Kidney glomerular epithelial cell (primary cell): ENCODE measurements at places on chromosomes 13 and 19.

DNA sequence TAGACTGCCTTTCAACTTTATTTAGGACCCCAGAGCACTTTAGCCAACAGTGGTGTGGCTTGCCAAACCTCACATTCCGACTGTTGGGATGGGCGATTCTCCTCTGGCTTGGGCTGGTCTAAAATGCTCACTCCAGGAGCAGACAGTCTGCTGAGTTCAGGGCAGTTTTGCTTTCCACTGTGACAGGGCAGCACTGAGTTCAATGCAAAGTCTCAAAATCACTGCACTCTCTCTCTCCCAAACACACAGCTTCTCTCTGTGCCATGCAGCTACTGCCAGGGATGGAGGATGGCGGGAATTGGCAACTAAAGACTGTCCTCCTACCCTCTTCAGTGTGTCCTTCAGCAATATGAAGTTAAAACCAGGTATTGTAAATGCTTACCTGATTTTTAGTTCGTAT, 13.2 kb downstream of the NAPSA start:
- DNase-seq = no peak

GRCh38 chr19:56132316-56132822, 8.7 kb upstream of the ZNF444 start:
- DNase-seq = peak; percentile 76

DNA sequence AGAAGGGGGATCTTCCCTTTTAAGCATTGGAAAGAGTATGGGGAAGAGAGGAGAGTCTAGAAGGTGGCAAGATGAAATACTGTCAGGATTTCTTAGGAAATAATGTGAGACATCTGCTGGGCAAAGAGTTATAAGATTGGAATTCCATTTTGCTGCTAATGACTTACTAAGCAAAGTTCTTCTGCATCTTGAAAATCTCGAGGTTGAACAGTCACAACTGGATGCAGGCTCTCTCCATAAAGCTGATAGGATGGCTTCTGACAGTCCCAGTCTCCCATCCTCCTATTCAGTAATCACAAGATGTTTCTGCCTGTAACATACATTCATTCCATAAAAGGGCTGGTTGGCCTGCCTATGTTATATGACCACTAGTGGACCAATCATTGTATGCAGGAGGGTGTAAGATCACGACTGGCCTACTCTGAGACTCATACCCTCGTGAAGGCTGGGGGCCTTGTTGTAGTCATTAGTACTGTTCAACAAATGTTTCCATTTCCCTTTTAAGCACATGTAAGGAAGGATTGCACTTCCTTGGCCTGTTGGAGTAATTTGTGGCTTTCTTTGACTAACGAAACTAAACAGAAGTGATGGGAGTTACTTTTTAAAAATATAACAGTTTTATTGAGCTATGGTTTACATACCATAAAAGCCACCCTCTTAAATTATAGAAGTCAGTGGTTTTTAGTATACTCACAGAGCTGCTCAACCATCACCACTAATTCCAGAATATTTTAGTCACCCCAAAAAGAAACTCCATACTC, 45.0 kb upstream of the TDRD3 start:
- DNase-seq = no peak

GRCh38 chr19:5927441-5927821, 13.4 kb downstream of the CAPS start:
- DNase-seq = no peak

- DNase-seq = no peak
These were observed 2.2 kb downstream of the TJP3 start for GRCh38 chr19:3710265-3710812.

- no peak for DNase-seq
These were observed 63.6 kb upstream of the SOX1 start for GRCh38 chr13:112003396-112003795.

GRCh38 chr13:30113551-30113950, 193.8 kb downstream of the KATNAL1 start:
- DNase-seq = no peak

GRCh38 chr19:3027292-3027691, 1.8 kb downstream of the TLE2 start:
- no peak for DNase-seq

- no peak for DNase-seq
These were observed 5.9 kb downstream of the CD37 start for GRCh38 chr19:49340865-49341718.

DNA sequence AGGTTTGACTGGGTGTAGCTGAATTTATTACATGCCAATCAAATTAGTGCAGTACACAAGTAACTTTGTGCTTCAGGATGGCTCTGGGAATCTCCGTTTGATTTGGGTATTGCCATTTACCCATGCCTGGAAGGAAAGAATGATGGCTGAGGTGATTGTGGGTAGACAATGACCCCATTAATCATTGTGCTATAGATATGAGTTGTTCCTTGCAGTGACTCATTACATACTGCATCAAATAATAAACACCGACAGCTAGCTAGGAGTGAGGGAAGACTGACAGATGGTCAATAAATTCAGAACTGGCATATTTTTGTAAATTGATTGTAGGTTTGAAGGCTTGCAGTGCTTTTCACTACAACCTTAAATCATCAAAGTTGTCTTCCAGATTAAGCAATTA, 1069.5 kb downstream of the DIAPH3 start:
- no peak for DNase-seq

GRCh38 chr13:80572923-80573316, 232.0 kb upstream of the SPRY2 start:
- no peak for DNase-seq

GRCh38 chr19:55439052-55439451, 4.0 kb downstream of the SHISA7 start:
- DNase-seq = no peak

DNA sequence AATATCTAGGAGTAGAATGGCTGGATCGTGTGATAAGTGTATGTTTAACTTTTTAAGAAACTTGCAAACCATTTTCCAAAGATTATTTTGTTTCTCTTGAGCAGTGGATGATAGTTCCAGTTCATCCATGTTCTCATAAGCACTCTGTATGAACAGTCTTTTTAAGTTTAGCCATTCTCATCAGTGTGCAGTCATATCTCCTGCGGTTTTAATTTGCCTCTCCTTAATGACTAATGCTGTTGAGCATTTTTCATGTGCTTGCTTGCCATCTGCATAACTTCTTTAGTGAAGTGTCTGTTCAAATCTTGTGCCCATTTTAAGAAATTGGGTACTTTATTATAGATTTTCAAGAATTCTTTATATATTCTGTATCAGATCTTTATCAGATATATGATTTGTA, 58.6 kb downstream of the WASF3 start:
- DNase-seq = no peak

- no peak for DNase-seq
These were observed 12.8 kb downstream of the RGCC start for GRCh38 chr13:41470196-41470595.

DNA sequence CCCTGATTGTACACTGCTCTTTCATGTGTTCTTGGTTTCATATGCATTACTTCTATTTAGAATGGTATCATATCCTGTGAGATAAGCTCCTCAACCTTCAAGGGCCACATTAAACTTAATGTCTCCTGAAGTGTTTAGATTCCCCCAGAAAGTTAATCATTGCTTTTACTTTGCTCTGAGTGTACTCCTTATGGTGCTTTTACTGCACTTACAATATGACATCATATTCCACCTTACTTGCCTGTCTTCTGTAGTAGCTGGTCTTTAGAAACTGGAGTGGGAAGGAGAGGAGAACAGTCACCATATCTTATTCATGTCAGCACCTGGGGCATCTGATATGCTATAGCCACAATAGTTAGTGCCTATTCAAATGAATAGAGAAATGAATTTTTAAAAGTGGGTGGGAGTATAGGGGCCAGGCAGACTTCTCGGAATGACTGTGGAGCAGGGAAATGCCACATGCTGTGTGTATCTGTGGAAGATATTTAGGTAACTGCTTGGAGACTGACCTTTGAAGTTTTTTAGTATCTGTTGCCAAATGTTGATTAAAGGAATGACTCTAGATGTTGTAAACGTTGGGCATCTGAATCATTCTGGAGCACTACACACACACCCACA, 40.2 kb downstream of the SLAIN1 start:
- DNase-seq = no peak

DNA sequence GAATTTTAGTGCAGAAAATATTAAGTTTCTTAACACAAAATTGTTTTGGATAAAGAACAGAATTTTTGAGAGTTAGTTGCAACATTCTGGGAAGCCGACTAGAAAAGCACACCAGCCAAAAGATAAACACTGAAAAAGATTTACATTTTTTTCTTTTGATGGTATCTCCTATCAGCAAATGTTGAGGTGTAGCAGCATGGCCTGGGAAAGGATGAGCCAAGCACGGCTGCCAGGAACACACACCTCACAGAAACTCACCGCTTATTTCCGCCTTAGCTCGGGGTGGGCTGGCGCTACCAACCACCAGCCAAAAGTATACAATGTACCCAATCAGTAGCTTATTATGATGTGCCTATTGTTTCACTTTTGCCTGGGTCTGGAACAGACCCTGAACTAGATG, 134.7 kb downstream of the MIPEP start:
- no peak for DNase-seq

DNA sequence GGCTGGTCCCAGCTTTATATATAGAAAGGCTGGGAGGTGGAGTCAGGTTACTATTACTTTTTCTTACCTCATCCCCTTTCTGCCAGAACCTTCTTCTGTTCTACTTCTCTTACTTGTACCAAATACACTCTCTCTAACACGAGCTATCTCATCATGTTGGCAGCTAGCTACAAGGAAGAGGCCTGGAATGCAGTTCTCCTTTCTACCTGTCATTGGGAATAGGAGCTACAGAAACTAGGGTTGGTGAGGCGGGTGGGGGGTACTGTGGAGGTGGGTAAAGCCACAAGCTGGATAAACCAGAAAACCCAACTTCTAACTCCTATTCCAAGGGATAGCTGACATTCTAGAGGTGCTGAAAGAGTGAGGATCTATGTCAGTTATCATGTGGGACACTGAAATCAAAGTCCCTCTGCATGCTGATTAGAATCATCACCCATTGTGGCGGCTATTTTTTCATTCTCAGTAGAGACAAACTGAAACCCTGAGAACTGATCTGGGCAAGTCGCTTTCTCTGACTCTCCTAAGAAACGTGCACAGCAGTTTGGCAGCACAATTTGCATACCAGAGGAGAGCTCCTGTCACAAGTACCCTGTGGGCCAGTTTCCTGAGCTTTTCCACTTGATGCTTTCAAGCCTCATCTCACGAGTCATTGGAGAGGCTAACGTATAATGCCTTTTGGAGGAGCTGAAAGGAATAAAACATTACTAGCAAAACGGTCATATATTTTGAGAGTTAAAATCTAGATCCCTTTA, 358.1 kb downstream of the ENOX1 start:
- DNase-seq = no peak

- no peak for DNase-seq
These were observed 3.6 kb downstream of the PSMC4 start for GRCh38 chr19:39974377-39975155.

DNA sequence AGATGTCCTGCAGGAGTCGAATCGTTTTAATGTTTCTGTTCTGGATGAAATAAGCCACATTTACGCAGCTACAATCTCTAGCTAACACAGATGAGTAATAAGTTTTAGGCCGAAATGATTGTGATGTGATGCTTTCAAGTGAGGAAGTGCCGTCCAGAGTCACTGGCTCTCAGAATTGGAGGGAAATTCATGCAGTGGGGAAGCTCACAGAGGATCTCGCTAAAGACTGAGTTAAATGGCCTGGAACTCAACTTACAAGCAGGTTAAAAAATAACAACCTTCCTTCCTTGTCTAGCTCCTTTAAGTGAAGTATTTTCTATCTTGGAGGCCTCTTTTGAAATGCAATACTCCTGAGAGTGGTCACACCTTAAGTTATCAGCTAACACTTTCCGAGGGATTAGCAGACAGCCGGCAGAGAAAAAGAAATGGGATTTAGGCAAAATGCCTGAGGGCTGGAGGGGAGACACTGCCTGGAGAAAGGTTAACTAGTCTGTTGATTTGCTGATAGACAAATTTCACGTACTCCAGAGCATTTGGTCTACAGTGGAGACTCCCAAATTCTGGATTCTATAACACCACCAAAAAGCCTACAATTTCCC, 74.2 kb downstream of the IRS2 start:
- no peak for DNase-seq

- peak; percentile 92 for DNase-seq
These were observed 2.4 kb downstream of the LENG8 start for GRCh38 chr19:54451331-54451871.

DNA sequence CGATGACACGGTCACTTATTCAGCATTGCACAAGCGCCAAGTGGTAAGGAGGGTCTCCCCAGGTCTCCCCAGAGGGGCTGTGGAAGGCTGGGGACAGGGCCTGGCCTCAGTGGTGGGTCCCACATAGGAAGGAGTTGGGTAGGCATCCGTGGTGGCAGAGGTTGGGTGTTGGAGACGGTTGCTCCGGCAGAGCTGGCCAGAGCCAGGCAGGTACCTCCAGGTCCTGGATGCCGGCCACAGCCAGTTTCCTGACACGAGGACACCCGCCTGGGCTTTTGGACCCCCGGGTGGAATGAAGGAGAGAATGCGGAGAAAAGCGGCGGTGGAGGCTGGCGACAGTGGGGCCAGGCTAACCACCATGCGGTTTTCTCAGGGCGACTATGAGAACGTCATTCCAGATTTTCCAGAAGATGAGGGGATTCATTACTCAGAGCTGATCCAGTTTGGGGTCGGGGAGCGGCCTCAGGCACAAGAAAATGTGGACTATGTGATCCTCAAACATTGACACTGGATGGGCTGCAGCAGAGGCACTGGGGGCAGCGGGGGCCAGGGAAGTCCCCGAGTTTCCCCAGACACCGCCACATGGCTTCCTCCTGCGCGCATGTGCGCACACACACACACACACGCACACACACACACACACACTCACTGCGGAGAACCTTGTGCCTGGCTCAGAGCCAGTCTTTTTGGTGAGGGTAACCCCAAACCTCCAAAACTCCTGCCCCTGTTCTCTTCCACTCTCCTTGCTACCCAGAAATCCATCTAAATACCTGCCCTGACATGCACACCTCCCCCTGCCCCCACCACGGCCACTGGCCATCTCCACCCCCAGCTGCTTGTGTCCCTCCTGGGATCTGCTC, 1.3 kb upstream of the FFAR1 start:
- DNase-seq = no peak

DNA sequence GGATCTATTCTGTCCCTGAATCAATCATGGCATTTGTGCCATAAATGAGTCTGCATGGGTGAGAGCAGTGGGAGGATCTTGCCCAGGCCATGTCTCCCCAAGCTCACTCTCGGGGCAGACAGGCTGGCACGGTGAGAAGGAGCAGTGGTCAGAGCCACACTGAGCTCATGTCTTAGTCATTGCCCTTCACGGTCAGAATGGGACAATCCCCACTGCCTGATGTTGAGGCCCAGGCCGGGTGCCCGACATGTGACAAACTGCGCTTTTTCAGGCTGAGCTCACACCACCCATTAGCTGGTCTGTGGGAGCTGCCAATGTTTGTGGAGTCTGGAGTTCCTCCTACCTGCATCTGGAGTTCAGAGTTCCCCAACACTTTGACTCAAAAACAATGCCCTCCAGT, 481.9 kb downstream of the COG6 start:
- DNase-seq = no peak

DNA sequence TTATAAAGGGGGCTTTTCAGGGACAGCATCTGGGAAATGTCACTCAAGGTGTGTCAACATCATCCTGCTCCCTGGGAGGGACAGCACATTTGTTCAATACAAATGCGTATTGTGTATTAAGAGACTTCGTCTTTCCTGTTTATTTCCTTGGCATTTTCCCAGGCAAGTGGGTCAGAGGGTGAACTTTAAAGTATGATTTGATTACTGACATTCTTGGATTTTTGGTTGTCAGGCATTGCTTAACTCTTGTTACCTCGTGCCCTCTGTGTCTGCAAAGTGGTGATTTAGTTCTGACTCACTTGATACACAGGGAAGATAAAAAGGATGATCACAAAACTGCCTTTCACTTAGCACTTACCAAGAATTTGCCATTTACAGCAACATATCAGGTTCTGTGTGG, 292.7 kb downstream of the SUCLA2 start:
- DNase-seq = peak; percentile 19

- no peak for DNase-seq
These were observed 70.5 kb upstream of the CSNK1A1L start for GRCh38 chr13:37175996-37176395.
